ENCODE measurements at places on chromosomes 13 and 19. TPM values are rescaled to one million over a fixed set of nuclear protein-coding genes. Genes with fewer than 3 reads are reported as not detected.

- no peak for DNase-seq
These were observed 16.1 kb downstream of the PCDH8 start for GRCh38 chr13:52832313-52832712.

HIPK4 gene
- polyA plus RNA-seq = 0.14 TPM

DNA sequence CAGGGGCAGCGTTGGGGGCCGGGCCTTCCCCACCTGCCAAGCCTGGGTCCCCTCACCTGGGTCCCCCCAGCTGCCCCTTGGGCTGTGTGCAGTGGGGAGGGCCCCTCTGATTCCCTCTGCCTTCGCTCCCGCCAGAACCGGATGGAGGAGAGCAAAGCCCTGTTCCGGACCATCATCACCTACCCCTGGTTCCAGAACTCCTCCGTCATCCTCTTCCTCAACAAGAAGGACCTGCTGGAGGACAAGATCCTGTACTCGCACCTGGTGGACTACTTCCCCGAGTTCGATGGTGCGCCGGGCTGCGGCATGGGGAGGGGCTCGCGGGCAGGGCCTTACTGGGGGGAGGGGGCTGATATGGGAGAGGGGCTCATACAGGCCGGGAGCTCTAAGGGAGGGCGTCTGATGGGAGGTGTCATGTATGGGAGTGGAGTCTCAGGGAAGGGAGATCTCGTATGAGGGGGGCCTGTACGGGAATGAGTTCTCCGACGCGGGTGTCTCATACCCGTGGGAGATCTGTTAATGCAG is 16.7 kb upstream of the GNA15 start:
- no peak for DNase-seq

DNA sequence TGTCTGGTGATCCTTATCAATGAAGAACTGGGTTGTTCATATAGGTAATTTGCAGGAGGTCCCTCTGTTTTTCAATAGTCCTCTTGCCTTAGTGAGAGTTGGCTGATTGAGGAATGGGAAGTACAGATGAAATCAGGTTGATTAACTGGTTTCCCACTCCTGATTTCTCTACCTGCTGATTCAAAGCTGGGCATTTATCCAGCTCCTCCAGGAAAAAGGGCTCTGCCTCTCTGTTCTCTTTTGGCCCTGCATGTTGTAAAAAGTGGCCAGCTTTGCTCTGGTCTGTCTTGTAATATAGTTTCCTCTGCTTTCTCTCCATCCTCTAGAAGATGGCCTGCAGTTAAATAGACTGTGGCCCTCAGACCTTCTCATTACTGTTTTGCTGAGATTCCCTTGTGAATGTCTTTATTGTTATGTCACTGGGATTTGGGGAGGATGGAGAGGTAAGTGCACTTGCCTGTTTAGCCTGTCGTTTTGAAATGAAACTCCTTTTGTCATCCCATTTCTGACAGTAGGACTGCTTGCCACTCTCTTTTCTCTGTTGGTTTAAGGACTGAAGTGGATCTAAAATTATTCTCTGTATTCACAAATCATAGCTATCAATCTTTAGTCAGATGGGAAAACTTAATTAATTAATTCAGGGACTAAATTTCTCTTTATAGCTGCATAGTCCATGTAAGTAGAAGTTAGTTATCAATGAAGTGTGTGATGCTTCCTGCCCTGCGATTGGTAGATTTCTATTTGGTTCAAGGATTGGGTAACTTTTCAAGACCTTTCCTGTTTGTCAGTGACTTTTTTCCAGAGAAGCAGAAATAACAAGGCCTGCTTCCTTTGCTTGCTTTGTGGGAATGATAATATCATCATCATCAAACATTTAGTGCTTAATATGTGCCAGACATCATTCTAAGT is 28.5 kb downstream of the GARRE1 start:
- no peak for DNase-seq

DNA sequence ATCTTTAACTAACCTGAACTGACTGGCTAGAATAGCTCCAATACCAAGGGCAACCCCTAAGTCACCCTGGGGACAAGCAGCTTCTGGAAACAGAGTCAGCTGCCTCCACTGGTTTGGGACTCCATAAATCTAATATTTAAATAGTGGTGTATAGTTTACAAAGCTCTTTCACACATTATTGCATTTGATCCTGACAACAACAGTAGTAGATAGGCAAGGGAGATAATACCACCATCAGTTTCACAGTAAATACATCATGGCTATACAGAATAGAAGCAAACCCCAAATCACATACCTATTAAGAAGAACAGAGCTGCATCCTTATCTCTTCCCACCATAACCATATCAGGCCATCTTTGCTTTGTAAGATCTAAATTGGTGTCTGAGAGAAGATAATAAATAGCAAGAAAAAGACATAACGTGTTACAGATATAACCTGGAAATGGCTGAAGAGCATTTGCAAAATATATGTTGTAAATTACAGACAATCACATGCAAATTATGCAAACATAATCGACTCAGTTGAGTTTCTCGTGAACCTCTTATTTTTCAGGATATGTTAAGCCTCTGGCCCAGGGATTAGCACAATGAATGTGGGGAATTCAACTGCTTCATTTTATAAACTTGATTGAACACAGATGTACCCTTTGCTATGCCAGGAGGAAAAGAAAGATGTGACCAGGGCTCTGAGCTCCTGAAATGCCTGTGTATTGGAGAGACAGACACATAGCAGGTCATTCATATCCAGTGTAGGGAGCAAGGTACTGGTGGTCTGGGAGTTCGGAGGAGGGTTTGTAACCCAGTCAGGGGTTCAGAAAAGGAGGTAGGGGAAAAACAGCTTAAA is 142.5 kb downstream of the SLC7A1 start:
- DNase-seq = no peak

NAT14 gene
- 43.2 TPM for polyA plus RNA-seq

C19orf33 gene
- polyA plus RNA-seq = 10.0 TPM

CRTC1 gene
- polyA plus RNA-seq = 15.4 TPM

- DNase-seq = no peak
These were observed 235.0 kb upstream of the SOX21 start for GRCh38 chr13:94947392-94947791.

- no peak for DNase-seq
These were observed 321.1 kb downstream of the RBM26 start for GRCh38 chr13:79084802-79085424.

COL4A2 gene
- polyA plus RNA-seq = 524 TPM

DNA sequence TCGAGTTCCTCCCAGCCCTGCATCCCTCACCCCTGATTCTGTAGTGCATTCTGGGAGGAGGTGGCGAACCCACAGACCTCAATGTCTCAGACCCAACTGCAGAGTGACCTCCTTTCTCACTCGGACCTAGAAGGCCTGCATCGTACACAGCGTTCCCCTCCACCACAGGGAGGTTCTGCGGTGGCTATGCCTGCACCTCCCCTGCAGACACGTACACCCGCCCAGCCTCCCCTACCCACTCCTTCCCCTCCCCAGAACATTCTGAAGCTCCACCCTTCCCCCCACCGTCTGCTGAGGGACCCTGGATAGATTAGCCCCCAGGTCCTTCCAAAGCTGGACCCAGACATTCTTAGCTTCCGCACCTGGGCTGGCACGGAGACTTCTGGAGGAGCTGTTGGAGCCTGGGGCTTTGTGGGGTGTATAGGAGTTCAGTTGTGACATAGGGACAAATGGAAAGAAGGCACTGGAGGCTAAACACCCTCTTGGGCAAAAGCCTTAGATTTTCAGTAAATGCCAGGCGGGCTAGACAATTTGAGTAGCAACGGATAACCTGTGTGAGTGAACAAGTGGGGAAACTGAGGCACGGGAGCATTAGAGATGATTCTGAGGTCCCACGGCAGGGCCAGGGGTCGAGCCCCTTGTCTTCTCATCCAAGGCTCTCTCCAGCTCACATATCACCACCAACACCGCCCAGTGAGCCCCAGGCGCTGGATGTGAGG is 420 bp upstream of the FSD1 start:
- DNase-seq = no peak

DNA sequence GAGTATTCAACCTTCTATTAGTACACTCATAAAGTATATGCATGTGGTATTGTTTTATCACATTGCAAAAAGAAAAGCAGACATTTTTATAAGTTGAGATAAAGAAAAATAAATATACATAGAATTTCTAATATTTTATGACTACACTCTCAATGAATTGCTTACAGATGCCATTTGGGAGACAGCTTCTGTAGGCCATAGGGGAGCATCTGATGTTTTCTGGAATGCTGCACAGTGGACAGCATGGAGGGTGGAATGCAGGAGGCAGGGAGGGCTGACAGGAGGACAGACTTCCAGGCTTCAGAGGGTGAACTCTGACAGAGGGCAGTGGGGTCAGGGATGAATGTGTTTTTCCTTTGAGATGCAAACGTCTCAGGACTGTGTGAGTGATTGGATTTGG is 45.8 kb downstream of the MIPEP start:
- no peak for DNase-seq

ZNF578 gene
- polyA plus RNA-seq = 5.8 TPM

PRSS57 gene
- polyA plus RNA-seq = 0.20 TPM

BLVRB gene
- 35.5 TPM for polyA plus RNA-seq

- no peak for DNase-seq
These were observed 40.1 kb downstream of the RFX2 start for GRCh38 chr19:6070207-6070681.

GRCh38 chr13:76677043-76677442 is 209.2 kb downstream of the KCTD12 start:
- no peak for DNase-seq

PRR36 gene
- 5.6 TPM for polyA plus RNA-seq

DNA sequence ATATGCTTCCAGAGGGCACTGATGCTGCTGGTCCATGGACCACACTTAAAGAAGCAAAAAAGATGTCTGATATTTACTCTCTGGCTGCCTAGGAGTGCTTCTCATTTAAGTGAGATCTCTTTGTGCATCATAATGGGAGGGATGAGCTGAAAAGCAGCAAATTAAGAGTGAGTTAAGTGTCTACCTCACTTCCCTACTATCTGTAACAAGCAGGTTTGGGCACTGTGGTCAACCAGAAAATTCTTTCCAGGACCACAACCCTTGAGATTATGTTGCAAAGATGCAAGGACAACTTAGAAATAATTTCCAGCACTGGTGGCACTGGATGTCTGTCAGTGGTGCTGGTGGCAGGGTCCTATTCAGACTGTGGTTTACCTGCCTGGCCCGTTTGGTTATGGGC is 52.1 kb upstream of the USPL1 start:
- no peak for DNase-seq

CEACAM19 gene
- 24.0 TPM for polyA plus RNA-seq

DNA sequence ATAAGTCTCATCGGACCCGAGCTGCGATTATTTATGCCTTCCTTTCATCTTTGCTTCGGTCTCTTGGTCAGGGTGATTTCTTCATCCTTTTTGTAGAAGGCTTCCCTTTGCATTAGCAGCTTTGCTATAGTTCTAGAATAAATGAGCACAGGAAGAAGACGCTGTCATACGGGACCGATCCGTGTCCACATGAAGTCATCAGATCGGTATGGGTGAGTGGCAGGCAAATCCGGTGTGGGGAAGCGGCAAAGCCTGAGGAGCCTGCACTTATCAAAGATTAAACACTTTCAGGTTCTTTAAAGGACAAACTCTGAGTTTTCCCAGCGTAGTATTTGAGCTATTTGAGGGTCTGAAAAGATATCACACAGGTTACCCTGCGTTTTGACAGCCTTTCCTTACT is 119.3 kb downstream of the IRS2 start:
- DNase-seq = no peak

DNA sequence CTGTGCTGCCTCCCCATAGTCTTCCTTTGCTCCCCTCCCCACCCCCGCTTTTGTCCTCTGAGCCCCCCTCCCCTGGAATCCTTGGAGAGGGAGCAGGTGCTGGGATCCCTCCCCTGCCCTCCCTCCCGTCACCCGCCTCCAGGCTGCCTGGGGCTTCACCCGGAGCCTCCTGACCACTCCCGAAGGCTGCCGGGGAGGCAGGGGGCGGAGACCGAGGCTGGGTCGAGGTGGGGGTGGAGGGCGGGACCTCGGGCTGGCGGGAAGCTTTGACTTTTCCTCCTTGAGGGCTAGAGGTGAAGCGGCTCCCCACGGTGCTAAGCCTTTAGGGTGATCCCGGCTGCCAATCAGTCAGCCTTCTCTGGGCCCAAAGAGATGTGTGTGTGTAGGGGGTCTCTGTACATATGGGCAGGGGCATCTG is 1.5 kb downstream of the KMT5C start:
- DNase-seq = no peak

PTPRH gene
- 0.09 TPM for polyA plus RNA-seq

STARD13 gene
- 21.6 TPM for polyA plus RNA-seq

NCLN gene
- 41.7 TPM for polyA plus RNA-seq

BCL2L12 gene
- 31.6 TPM for polyA plus RNA-seq
